ENCODE measurements at places on chromosomes 13 and 19.

DNA sequence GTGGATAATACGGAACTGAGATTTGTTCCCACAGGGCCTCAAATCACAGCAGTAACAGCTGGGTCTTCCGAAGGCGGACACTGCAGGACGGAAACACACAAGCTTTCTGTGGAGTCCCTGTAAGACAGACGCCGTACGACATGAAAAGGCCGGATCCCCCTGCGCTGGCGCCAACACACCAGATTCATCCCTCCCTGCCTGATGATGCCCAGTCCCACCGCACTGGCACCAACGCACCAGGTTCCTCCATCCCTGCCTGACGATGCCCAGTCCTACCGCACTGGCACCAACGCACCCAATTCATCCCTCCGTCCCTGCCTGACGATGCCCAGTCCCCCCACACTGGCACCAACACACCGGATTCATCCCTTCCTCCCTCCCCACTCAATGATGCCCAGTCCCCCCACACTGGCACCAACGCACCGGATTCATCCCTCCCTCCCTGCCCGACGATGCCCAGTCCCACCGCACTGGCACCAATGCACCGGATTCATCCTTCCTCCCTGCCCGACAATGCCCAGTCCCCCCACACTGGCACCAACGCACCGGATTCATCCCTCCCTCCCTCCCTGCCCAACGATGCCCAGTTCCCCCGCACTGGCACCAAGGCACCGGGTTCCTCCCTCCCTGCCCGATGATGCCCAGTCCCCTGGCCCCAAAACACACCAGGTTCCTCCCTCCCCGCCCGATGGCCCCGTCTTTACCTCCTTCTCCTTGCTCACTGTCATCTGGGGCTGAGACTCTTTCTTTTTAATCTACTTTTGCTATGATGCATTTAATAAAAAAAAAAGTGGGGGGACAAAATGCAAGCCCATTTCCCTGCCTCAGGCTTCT lies 55.1 kb downstream of the RASA3 start:
- DNase-seq = peak; percentile 38

- DNase-seq = peak; percentile 72
Observed at GRCh38 chr19:46404055-46404752, 9.2 kb downstream of the CCDC8 start.

DNA sequence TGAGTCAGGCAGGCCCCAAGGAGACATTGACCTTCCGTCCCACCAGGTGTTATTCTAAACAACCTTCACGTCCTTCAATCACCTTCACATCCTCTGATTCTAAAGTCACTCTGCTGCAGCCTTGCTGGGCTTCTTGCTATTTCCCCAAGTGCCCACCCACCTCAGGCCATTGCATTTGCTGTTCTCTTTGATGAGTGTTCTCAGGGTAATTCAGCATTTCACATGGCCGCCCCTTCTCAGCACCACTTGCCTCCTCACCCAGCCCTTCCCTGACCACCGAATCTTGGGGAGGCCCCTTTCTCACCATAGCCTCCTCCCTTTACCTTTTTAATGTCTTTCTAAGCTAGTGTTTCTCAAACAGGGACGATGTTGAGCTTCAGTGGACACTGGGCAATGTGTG lies 4.6 kb downstream of the ZNF805 start:
- no peak for DNase-seq

DNA sequence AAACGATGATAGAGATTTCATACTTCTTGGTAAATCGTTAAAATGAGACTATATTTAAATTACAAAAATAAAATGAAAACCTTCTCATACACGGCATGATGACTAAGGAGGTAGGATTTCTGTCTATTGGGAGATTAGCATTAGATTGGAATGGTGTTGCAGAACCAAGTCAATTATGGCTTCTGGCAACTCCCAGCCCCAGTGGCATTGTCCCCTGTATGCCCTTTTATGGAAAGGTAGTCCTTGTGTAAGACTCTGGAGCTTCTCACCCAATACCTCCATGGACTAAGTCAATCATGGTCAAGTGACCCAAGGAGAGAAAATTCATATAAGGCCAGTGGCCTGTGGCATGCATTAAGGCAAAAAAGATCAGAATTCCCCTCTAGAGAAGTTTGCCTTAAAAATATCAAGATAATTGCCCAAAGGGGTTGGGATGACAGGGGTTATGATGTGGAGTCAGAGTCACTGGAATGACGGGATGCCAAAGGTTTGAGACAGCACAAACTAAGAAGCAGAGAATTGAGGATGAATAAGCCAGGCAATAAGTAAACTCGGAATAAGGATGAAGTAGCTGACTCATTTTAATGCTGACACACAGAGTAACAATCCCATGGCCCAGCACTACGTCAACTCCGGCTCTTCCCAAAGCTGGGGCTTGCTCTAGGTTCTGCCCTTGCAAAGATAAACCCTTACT lies 57.8 kb upstream of the POSTN start:
- no peak for DNase-seq

- no peak for DNase-seq
Observed at GRCh38 chr19:6060600-6061375, 49.5 kb downstream of the RFX2 start.

DNA sequence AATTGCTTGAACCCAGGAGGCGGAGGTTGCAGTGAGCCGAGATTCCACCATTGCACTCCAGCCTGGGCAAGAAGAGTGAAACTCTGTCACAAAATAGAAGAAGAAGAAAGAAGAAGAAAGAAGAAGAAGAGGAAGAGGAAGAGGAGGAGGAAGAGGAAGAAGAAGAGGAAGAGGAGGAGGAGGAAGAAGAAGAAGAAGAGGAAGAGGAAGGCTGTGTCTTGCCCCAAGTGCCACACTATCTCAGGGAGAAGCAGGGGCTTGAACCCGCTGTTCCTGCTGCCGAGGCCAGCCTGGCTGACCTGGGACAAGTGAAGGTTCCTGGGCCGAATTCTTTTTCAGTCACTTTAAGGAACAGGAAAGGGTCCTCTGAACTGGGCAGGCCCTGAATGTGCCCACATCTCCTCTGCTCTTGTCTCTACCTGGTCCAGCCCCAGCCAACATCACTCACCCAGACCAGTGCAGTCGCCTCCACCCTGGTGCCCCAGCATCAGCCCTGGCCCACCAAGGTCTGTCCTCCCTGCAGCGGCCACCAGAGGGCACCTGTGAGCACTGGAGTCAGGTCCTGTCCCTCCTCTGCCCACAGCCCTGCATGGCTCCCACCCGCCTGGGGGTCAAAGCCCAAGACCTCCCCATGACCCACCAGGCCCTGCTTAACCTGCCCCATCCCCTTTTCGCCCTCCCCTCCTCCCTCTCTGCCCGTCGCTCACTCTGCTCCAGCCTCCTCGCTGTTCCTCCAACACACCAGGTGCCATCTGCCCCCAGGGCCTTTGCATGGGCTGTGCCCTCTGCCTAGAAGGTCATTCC lies 20.0 kb downstream of the TICAM1 start:
- peak; percentile 93 for DNase-seq

DNA sequence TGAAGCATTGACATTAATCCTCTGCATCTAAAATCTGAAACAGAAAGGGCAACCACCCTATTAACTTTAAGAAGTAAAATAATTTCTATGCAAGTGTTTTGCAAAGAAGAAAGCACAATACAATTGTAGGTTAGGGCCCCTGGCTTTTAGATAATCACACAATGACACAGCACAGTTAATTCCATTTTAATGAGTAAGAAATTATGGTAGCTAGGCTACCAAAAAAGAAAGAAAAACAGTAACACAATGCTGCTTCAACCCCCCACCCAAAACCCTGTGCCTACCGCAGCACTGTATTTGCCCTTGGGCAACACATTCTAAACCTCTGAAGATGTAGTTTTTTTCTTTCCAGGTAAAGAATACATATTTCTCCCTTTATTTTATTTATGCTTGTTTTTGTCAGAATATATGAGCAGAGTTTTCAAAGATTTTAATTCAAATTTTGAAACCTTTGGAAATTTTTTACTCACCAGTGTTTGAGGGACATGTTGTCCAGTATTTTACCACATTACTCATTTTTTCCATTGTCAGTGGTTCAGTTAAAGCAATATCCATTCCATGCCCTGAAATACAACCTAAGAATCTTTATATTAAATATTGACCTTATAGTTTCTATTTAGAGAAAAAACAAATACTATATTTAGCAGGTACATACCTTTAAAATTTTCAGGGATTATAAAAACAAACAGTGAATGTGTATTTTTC lies 21.1 kb downstream of the SOHLH2 start:
- no peak for DNase-seq

DNA sequence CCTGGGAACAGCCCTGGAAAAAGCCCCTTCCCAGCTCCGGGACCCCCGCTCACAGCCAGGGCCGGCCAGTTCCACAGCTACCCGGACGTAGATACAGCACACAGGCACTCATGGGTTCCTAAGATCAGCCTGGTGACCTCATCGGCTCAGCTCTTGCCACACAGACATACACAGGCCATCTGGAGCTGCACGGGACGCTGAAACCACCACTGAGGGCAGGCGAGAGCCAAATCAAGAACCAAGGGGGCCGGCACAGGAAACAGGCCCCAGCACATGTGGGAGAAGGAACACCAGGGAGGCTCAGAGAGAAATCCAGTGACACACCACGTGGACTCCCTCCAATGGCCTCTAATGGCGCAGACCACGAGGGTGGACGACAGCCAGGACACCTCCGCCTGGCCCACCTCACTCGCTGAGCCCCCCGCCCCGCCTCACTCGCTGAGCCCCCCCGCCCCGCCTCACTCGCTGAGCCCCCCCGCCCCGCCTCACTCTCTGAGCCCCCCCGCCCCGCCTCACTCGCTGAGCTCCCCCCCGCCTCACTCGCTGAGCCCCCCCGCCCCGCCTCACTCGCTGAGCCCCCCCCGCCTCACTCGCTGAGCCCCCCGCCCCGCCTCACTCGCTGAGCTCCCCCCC lies 69.7 kb upstream of the C13orf46 start:
- no peak for DNase-seq

GRCh38 chr13:20772401-20773131 lies 1.2 kb downstream of the EEF1AKMT1 start:
- no peak for DNase-seq

DNA sequence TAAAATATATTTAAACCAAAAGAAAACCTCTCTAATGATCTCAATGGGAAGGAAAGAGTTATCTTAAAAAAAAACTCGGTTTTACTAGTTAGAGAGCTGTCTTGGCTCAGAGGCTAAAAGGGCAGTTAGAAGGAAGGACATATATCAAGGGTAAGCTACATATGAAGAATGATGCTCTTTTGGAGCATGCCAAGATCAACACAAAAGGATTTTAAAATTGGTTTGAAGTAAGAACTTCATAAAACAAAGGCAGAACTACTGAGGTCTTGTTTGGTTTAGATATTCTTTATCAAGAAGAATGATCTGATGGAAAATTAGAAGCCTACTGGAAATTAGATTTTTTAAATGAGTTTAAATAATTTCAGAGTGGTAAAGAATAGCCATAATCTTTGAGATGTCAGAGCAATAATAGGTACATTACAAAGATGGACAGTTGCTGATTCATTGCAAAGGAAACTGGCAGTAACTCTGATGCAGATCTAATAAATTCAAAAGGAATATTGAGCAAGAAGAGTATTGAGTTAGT lies 39.4 kb upstream of the LMO7 start:
- no peak for DNase-seq

DNA sequence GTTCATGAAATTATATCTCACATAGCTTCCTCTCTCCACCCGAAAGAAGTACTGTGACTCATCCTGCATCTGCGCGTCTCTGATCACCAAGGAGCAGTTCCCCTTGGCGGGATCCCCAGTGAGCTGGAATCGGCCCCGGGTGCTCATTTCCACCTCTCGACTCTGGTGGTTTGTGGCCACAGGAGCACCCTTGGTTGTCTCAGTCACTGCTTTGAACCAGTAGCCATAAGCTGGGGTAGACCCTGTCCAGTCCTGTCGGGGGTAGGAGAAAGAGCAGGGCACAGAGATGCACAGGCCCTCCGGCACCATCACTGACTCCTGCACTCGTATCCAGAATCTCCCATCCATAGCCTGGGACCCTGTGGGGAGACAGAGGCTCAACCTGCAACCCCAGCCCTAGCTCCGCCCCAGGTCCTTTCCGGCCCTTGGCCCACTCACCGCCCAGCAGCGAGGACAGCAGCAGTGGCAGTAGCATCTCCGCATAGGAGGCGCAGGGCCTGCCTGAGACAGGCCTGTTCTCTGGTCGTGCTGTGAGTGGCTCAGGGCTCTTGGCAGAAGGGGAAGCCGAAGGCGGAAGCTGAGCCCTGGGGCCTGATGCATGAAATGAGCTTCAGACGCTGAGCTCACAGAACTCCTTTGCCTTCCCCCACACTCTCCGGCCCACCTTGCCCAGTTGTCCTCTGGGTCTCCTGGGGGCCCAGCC lies at the start of gene SIGLEC10:
TSS of gene SIGLEC10 (minus strand) at position 536 of the 703 bp plus-strand sequence. CDS start at position 475, 61 bp downstream.
- DNase-seq = no peak

DNA sequence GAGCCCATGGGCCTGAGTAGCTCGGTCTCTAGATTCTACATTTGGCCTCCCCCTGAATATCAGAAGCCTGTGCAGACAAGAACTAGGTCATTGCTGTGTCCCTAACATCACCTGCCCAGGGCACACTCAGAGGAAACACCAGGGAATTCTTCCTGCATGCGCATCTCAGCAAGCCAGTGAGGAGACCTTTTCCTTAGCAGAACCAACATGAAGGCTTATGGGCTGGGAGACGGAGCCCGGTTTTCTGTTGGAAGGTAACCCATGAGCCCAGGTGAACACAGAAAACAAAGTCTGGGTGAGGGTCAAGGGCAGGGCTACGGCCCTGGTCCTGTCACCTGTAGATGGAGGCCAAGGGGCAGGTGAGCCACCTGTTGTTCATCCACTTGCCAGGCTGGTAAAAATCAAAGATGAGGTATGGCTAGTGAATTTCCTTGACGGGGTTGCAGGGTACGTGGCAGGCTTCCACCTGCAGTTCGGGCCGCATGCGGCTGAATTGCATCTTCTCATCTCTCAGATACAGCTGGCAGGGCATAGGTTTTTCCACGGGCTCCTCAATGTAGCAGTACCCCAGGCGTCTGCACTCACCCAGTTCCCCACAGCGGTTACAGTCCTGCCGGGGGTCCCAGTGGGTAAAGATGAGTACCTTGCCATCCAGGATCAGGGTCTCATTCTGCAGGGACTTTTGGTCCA lies 3.6 kb upstream of the FAM187B start:
- DNase-seq = no peak

GRCh38 chr19:11125994-11126685 lies 29.4 kb downstream of the SPC24 start:
- DNase-seq = peak; percentile 82

DNA sequence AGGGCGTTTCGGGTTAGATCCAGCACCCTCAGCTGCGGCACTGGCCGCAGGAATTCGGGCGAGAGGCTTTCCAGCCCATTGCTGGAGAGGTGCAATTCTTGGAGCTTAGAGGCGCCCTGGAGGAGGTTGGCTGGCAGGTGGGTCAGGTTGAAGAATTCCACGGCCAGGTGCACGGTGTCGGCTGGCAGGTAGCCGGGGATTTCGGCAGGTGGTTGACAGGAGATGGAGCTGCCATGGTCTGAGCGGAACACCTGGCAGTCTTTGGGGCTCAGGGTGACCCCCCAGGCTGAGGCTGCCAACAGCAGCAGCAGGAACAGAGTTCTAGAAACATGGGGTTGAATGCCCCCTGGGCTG lies 1.3 kb downstream of the LRG1 start:
- no peak for DNase-seq

GRCh38 chr19:13693889-13694288 lies 70.4 kb upstream of the MRI1 start:
- DNase-seq = no peak

GRCh38 chr13:49428041-49428763 lies 15.7 kb downstream of the CAB39L start:
- no peak for DNase-seq

Measured in pancreas (tissue), 10 donors.